ENCODE measurements at places on chromosomes 7 and 10. TPM values are rescaled to one million over a fixed set of nuclear protein-coding genes. Genes with fewer than 3 reads are reported as not detected.

GRCh38 chr10:10513898-10514297 is 503.8 kb upstream of the CELF2 start:
- DNase-seq: no peak

DNA sequence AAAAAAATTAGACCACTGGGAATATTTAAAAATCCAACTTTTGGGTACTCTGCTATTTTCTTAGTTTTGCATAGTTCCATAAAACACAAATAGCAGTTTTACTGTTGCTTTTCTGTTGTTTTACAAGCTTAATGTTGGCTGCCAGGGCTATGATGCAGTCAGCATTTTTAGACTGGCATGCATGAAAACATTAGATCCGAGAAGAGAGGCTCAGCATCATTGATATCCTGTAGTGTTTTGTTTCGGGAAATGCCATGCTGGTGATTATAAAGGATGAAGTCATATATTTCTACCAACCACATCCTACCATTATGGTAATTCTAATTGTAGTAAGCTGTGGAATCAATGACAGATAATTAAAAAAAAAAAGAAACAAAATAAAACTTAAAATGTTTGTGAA is 104.6 kb downstream of the MBL2 start:
- DNase-seq: no peak

- DNase-seq: no peak
Observed at GRCh38 chr10:33026422-33026821, 68.4 kb upstream of the ITGB1 start.

DNA sequence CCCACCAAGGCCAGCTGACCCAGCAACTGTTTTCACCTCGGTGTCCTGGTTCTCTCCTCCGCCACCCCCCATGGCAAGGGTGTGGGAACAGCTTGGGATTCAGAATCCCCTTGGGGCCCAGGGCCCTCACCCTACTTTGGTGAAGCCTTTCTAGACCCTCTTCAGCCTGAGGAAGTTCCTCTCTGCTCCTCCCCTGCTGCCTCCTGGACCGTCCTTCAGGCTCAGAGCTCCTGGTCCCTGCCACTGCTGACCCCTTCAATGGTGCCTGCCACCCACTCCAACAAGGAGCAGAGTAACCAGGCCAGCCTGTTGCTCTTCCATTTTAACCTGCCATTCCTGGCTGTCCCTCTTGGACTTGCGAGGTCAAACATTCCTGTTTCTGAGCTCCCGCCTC is 72.0 kb upstream of the SMNDC1 start:
- DNase-seq: no peak

- DNase-seq: no peak
Observed at GRCh38 chr10:70615784-70616522, 13.4 kb upstream of the PRF1 start.

GRCh38 chr10:47127188-47127785 is 172.7 kb upstream of the GDF10 start:
- no peak for DNase-seq

- no peak for DNase-seq
Observed at GRCh38 chr7:92325173-92325572, 79.4 kb downstream of the ANKIB1 start.

- no peak for DNase-seq
Observed at GRCh38 chr10:72329290-72330068, 25.2 kb downstream of the DNAJB12 start.

DNA sequence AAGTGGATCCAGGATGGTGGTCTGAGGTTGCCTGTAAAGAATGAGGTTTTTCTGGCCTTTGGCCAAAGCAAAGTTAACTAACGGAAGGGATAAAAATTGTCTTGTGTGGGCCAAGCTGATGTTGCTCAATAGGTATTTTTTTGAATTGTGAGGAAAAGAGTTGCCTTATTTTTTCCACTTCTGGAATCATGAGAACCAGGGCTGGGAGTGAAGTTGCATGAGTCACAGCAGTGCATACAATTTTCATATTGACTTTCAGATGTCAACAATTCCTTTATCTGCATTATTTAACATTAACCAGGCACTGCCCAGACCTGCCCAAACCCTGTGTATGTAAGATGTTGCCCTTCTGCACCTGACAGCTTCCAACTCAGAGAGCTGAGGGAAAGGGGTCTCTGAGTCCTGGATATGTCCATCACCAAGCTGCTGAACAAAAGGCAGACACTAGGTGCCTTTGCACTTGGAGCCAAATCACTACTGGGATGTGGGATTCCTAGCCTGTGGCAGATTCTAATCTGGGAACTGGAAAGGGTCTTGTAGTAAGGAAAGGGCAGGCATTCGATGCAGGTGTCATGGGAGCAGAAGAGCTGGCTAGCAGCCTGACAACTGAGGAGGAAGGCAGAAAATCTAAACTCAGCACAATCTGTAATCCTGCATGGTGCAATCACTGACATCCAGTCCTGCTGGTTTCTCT is 52.3 kb upstream of the SLC35B4 start:
- no peak for DNase-seq

DNA sequence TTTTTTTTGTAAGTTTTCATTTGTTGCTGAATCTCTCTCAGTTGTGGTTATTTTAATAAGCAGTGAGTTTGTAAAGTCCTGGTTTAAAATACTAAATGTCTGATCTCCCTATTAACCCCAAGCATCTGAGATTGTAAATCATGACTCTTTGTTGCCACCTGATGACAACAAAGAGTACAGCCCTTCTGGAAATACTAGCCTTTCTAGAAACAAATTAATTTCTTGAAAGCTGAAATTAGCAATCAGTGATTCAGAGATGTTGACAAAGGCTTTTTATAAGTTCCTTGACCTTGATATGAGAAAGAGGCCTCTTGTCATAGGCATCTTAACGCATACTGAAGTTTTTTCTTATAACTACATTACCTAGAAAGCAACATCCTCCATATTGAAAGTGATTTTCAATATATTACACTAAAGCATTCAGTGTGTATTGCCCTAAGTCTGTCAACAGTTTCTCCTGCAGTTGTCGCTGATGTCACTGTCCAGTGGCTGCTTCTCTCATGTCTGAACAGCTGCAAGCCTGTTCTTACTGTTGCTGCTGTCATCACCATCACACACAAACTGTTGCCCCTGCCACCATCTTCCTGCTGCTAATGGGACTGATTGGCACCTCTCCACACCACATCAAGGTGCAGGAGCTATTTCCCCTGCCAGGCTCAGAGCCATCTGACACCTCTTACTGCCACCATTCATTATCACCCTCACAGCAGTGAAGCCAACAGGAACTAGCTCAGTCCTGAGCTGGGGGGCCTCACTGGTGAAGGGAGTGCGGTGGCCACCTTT is 95.1 kb upstream of the LRGUK start:
- DNase-seq: peak; percentile 38

DNA sequence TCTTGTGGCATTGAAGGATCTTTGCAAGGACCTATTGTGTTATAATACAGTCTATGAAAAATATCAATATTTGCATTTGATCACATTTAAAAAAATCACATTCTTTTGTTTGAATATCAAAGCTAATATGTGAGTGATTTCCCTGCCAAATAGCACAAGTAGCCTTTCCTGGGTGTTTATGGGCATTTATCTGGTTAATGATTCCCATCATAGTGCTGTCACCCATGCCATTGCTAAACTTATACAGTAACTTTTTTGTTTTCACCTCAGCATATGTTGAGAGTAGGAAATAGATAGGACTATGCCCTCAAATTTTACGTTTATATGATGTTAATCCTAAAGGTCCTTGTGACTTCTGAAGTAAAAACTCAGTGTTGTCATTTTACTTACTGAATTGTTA is 136.9 kb downstream of the CFTR start:
- DNase-seq: no peak

DNA sequence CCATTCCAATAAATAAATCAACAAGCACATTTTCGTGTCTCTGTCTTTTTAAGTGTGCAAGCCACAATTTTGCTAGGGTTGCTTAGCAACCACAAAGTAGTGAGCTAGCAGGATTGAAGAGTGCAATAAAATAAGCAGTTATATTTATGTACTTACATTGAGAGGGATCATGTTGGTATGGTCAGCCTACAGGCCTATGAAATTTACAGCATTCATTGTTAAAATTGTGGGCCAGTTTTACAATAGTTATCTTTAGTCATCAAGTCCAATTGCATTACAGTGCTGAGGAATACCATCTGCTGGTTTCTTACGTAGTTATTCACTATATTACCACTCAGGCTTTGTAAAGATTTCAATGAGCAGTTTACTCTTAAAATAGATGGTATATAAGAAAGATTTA is 192.5 kb upstream of the POT1 start:
- no peak for DNase-seq

- DNase-seq: no peak
Observed at GRCh38 chr7:326273-326672, 36.3 kb downstream of the FOXL3 start.

DNA sequence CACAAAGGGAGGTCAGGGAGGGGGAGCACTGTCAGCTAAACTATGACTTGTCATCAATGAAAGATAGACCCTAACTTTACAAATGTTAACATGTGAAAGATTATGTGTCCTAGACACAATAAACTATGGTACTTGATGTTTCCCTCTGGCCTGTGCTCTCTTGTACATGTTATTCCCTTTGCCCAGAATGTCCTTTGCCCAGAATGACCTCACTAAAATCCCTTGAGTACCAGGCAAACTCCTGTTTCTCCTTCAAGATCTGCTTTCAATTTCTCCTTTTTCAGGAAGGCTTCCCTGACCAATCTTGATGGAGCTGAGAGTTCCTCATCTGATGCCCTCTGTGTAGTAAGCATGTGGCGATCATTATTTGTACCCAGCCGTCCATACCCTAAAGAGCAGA is 143.1 kb downstream of the ZNF365 start:
- DNase-seq: no peak

DNA sequence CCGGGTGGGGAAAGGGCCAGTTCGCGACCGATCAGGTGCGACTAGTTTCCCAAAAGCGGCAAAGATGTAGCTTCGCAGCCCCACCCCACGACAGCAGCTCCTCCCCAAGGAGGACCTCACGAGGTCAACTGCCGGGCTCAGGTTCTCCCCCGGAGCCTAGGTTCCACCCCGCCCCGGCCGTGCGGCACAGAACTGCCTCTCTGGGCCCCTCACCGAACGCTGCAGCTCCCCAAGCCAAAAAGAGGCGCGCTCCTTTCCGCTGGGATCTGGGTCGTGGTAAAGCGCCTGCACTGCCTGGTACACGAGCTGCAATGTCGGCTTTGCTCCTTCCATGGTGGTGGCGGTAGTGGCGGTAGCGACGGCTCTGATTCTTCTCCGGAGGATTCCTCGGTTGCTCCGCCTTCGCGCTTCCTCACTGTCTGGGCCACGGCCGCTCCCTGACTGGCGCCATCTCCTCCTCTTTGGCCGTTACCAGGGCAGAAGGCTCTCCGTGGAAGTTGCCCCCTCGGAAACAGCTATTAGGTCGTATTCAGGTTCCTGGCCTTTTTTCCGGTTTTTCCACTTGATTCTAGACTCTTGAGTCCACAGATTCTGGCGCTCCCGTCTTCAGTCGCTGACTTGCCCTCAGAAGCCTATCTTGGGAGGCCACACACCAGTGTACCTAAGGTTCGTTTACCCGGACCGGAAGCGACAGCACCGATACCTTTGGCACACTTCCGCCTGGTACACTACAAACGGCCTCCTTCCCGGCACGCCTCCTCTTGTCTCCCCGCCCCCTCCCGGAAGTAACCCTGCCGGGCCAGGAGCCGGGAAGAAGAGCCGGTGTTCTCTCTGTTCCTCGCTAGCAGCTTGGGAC is at the start of gene TNPO3:
TNPO3 (minus strand) TSS at position 674 of the 856 bp plus-strand sequence; CDS start at position 333, 341 bp downstream.
- DNase-seq: peak; percentile 97

DNA sequence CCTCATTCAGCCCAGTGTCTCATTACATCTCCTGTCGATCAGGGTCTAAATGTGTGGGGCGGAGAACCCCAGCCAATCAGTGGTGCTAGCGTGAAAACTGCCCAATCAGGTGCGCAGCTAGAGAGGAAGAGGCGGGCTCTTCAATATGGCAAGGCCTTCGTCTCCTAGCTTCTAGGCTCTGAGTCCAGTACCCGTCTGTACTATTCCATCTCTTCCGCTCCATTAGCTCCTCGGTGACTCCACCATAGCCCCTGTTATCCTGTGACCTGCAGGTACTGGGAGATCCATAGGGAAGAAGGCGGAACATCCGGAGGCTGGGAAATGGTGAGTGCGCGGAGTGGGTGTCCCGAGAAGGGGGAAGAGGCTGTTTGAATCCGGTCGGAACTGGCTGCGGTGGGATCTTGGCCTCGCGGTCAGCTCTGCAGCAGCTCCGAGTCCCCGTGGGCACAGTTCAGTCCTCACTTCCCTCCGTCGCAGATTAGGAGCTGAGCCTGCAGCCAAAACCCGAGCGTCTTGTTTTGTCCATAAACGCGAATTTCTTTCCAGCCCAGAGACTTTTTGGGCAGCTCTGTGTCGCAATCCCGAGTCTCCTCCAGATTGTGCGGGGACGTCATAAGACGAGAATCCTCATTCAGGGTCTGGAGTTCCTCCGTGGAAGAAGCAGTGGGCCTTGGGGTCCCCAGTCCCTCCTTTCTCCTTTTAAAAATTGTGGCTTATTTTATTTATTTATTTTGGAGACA is at the start of gene ZNF727:
ZNF727 (plus strand) TSS at position 134 of the 740 bp plus-strand sequence; CDS start at position 322, 188 bp downstream.
- DNase-seq: peak; percentile 88

OR9A2 gene
- not detected for total RNA-seq

NAPEPLD gene
- total RNA-seq: 9.3 TPM

PDK4 gene
- total RNA-seq: 85.9 TPM

DGKB gene
- 0.26 TPM for total RNA-seq

UPK3B gene
- 3.5 TPM for total RNA-seq

PTF1A gene
- not detected for total RNA-seq

CD36 gene
- 620 TPM for total RNA-seq

ARL4A gene
- 9.6 TPM for total RNA-seq

CTNNA3 gene
- 81.7 TPM for total RNA-seq

SEMA3C gene
- 42.3 TPM for total RNA-seq

Data from right cardiac atrium (tissue), 5 donors.